H1 (cell line): ENCODE measurements at places on chromosomes 6 and 20. TPM values are rescaled to one million over a fixed set of nuclear protein-coding genes. Genes with fewer than 3 reads are reported as not detected.

- no peak for DNase-seq
Observed at GRCh38 chr6:11120271-11121005, 8.9 kb upstream of the ERVFRD-1 start.

DNA sequence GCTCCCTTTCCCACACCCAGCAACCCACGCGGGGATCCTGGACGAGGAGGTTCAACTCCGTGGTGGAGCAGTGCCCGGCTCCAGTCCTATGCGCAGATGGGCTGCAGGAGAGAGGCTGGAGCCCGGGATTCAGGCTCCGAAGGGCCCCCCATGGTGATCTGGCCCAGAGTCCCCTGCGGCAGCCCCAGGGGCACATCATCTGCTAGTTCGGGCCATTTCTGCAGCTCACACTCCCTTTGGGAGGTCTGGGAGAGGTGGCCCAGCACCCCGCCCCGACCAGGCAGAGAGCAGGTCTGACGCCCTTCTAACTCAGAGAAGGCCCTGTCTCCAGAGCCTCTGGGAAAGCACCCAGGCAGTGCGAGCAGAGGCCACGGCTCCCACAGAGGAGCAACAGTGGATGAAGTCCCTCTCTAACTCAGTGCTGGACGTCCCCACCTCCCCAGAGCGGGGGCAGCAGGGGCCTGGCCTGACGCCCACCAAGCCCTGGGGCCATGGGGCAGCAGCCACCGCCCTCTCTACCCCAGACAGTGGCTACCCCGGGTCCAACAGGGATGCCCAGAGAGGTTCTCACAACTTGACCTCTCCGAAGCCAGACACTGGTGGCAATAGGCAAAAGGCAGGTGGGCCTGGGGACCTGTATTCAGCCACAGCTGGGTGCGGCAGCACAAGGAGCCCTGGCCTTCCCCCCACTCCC, 3.3 kb downstream of the KCNQ2 start:
- DNase-seq = no peak

GRCh38 chr6:40855168-40855880, 183.7 kb downstream of the UNC5CL start:
- no peak for DNase-seq

DNA sequence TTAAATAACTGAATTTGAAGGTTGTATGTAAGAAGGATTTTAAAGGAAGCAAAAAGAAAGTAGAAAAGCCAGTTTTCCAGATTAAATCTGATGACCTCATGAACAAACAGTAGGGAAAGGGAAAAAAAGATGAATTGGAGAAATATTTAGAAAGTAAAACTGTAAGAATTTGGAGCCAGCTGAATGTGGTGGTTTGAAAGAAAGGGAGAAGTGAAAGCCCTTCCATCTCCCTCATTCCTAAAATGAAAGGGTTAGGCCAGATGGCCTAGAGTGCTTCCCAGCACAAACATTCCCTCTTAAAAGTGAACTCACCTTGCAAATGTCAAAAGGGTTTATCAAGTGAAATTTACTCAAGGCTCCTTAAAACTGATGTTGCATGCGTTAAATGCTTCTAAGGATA, 139.3 kb upstream of the COL21A1 start:
- DNase-seq = no peak

- no peak for DNase-seq
Observed at GRCh38 chr6:10964684-10965083, 77.8 kb downstream of the SYCP2L start.

DNA sequence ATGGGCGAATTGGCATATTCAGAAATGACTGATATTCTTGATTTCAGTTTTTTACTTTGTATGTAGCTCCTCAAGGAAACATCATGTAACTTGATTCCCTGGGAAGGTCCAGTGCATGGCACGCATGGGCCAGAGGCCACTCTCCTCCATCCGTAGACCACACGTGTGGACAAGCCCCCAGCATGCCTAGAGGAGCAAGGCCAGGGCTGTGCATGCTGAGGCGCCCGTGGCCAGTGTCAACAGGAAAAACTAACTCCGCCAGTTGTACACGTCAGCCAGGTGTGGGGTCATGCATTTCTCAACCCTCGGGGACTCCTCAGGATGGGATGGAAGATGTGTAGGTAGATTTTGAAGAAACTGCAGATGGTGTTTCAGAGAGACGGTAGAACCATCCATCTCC, 37.8 kb upstream of the CD93 start:
- DNase-seq = no peak

DNA sequence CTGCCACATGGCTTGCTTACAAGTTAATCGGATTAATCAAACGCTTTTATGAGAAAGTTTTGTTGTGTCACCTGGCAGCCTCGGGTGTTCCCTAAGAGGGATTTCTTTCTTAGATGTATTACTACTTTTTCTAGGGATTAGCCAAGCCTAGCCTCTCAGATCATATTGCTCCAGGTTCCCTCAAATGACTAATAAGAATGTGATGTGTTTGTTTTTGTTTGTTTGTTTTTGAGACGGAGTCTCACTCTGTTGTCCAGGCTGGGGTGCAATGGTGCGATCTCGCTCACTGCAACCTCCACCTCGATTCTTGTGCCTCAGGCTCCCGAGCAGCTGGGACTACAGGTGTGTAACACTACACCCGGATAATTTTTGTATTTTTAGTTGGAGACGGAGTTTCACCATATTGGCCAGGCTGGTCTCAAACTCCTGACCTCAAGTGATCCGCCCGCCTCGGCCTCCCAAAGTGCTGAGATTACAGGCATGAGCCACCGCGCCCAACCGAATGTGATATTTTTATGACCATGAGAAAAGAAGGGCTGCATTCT, 977 bp downstream of the HMGN4 start:
- DNase-seq = no peak

DNA sequence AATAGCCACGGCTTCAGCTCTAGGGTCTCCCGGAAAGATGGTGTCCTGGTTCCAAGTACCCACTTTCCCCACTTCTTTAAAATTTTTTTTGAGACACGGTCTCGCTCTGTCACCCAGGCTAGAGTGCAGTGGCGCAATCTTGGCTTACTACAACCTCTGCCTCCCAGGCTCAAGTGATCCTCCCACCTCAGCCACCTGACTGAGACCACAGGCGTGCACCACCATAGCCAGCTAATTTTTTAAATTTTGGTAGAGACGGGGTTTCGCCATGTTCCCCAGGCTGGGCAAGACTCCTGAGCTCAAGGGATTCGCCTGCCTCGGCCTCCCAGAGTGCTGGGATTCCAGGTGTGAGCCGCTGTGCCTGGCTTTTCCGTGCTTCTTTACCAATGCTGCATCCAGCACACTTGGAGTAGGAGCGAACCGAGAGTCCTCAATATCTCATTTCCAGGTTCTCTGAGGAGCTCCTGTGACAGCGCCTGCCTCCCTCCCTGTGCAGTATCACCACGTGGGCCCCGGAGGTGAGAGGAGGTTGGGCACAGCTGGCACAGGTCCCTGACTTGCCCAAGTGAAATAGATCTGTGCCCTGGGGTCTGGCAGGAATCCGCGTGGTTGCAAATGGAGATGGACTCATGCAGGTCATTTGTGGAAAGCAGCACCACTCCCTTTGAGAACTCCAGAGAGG, 37.3 kb downstream of the EZR start:
- DNase-seq = no peak

DNA sequence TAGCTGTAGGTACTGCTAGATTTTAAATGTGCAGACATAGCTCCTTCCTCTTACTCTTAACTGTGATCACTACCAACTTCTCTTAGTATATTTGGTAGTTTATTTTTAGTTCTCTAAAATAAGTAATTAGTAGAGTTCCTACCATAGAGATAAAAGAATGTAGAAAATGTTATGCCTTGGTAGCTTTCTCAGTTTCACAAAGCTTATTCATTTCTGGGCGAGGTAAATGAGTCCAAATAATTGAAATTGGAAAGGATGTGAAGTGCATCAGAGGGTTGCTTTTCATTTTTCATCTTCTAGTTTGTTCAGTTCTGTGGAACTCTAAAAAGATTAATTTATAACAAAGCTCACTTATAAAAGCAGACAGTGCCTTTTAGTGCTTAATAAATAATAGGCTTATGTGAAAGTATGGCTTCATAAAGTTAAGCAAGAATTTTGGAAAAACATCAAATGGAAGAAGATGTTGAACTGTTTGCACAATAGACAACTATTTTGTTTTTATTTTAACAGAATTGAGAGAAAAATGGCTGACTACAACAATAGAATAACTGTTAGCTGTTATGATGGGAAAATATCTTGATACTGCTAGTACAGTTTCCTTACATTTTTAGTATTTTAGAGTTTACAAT, 303.7 kb downstream of the UTRN start:
- no peak for DNase-seq

- peak; percentile 78 for DNase-seq
Observed at GRCh38 chr6:10521104-10521808, at the start of gene GCNT2. Gene GCNT2, plus strand, starts transcription at chr6:10521351. Its CDS starts 7,561 bp downstream, at chr6:10528912.

DNA sequence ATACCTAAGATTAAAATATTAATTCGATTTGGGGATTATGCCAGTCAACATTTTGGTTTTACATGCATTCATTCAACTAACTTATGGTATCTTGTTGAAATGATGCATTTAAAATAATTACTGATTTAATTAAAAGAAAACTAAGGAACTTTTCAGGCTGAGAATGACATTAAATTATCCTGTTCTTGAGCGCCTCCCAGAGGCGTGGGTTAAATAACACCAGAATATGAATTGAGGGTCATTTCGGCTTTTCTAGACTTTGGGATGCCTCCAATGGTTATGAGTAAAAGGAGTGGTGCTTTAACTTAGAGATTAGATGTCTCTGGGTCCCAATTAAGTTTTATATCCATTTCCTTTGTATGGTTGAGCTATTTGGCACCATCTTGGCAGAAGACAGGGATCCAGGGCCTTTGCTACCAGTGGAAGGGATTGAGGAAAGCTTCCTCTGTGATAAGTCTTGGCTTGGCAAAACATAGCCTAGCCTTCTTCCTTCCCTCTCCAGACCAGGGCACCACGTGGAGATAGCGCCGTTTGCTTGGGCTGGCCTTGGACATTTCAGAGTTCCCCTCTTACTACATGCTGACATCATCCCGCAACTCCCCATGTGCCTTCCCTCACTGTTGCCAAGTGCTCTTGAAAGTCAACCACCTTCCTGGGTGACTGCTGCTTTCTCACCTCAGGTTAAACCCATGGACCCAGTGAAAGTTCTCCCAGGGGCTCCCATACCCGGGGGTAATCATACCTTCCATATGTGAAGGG, 28.7 kb downstream of the GNAS start:
- no peak for DNase-seq

The DEFB127 gene
- not detected in 2 replicates for total RNA-seq

The GPR63 gene
- total RNA-seq = 11.3 and 11.6 TPM in 2 replicates

The PTCHD4 gene
- total RNA-seq = 0.33 and 0.37 TPM in 2 replicates

The SAMD10 gene
- 3.0 and 3.8 TPM in 2 replicates for total RNA-seq

The OPRL1 gene
- 0.52 and 0.63 TPM in 2 replicates for total RNA-seq

The ARFGEF3 gene
- total RNA-seq = 22.9 and 23.2 TPM in 2 replicates

The ANGPT4 gene
- 0.06 and 0.07 TPM in 2 replicates for total RNA-seq

The SCRT2 gene
- total RNA-seq = 0.27 and 0.34 TPM in 2 replicates

The PGC gene
- not detected in 2 replicates for total RNA-seq
